Suppressor macrophage (primary cell): ENCODE measurements at places on chromosomes 7 and 10.

DNA sequence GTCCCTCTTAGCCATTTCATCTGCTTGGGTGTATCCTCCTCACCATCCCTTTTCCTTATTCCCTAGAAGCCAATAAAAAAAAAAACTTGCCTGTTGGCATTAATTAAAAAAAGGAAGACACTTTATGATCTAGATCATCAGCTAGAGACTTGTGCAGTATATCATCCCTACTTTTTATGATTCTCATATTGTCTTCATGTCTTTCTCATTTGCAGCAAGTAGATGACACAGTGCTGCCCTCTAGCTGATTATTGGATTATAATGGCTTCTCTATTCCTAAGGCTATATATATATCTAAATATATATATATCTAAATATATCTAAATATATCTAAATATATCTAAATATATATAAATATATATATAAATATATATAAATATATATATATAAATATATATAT lies 272.4 kb upstream of the LRGUK start:
- peak; percentile 24 for DNase-seq

GRCh38 chr7:87312215-87312865 lies 33.1 kb upstream of the CROT start:
- peak; percentile 63 for DNase-seq

DNA sequence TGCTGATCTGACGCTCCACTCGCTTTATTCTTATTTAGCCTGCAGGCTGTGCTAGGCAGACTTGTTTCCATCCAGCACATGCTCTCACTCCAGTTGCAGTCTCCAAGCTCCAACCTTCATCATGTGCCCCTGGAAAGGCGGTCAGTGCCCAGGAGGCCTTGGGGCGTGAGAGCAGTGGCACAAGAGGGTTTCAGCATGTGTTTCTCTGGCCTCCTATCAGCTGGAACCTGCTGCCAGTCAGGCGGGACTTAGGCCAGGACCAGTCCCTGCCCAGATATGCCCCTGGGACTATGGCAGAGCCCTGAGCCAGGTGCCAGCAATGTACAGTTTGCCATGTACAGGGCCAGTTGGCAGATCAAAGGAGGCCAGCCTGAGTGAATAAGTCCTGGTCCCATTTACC lies 330.2 kb upstream of the FZD1 start:
- DNase-seq = no peak

DNA sequence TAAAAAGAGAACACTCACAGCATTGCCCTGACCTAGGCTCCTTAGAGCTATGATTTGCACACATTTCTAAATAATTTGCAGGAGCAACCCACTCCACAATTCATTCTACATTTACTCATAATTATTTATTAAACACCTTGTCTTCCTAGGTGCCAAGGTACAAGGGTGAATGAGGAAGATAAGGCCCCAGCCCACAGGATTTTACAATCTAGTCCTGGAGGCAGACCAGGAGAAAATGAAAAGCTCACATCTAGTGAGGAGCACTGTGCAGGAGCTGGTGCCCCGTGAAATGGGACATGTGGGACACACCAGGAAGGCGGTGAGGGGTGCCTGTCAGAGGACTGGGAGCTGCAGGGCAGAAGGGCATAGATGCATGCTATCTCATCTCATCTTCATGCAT lies 59.7 kb upstream of the LRRC18 start:
- DNase-seq = no peak

DNA sequence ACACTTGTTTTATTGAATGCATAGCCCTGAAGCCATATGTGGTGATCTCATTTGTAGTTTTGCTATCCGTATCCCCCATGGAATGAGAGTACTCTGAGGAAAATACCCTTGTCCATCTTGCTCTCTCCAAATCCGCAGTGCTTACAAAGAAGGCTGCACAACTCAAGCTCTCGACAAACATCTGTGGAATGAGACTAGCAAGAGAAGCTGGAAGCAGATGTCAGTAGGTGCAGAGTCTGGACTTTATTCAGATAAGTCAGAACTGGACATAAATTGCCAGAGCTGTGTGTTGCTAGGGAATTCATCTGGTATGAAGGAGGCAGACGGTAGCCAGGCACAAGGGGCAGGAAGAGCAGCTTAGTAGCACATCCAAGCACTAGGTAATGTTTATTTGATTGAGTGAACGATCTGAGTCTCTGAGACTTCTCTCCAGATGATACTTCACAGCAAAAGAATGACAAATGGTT lies 1046.2 kb downstream of the XPNPEP1 start:
- no peak for DNase-seq

DNA sequence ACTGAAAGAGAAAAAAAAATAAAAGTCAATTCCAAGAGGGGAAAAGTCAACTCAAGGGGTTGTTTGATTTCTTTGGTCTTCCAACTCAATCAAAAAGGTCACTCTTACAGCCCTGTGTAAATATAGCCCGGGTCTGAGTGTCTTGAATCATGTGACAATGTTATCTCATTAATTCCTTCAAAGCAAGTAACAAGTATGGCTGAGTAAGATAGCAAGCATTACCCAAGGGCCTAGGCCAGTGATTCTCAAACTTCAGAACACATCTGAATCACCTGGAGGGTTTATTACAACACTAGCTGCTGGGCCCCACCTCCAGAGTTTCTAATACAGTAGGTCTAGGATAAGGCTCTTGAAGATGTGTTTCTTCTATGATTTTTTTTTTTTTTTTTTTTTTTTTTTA lies 125.0 kb downstream of the PRLHR start:
- no peak for DNase-seq

- DNase-seq = no peak
These were observed 1.1 kb downstream of the RABGEF1 start for GRCh38 chr7:66741710-66742049.
